Pancreas (tissue), 10 donors: ENCODE measurements at places on chromosomes 5 and 9. TPM values are rescaled to one million over a fixed set of nuclear protein-coding genes. Genes with fewer than 3 reads are reported as not detected.

- DNase-seq, result no peak
Measured at GRCh38 chr5:122492675-122493074, 180.6 kb downstream of the SNCAIP start.

GRCh38 chr9:19223724-19224123 is 6.8 kb upstream of the DENND4C start:
- no peak for DNase-seq

GRCh38 chr9:38048316-38048969 is 20.6 kb downstream of the SHB start:
- DNase-seq, result no peak

GRCh38 chr5:65262649-65263059 is 219.1 kb downstream of the ADAMTS6 start:
- no peak for DNase-seq

PCDHGB7 gene
- 3.8 TPM for total RNA-seq

GRCh38 chr5:14806456-14806855 is 65.1 kb downstream of the ANKH start:
- no peak for DNase-seq

PDZD2 gene
- total RNA-seq, result 3.3 TPM

RLN2 gene
- total RNA-seq, result not detected

CDX1 gene
- 0.16 TPM for total RNA-seq

GRCh38 chr5:167565189-167565954 is 726.1 kb upstream of the WWC1 start:
- DNase-seq, result no peak

GRCh38 chr5:33073881-33074327 is 362.8 kb downstream of the NPR3 start:
- no peak for DNase-seq

DNA sequence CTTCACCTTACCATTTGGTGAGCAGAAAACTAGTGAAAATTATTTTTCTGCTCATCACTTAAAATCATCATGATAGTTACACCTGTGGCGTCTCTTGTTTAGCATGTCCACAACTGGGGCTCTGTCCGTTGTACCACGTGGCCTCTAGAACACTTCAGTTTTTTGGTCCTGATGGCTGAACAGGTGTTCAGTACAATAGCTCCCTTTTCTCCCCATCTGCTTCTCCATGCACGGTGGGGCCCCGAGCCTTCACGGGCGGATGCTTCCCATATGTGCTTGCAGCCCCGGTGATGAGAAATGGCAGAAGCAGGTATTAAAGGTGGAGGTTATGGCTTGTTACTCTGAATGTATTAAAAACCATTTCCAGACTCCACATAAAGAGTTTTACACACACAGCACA is 304.1 kb downstream of the CWC27 start:
- DNase-seq, result no peak

PHYHD1 gene
- 46.2 TPM for total RNA-seq

DNA sequence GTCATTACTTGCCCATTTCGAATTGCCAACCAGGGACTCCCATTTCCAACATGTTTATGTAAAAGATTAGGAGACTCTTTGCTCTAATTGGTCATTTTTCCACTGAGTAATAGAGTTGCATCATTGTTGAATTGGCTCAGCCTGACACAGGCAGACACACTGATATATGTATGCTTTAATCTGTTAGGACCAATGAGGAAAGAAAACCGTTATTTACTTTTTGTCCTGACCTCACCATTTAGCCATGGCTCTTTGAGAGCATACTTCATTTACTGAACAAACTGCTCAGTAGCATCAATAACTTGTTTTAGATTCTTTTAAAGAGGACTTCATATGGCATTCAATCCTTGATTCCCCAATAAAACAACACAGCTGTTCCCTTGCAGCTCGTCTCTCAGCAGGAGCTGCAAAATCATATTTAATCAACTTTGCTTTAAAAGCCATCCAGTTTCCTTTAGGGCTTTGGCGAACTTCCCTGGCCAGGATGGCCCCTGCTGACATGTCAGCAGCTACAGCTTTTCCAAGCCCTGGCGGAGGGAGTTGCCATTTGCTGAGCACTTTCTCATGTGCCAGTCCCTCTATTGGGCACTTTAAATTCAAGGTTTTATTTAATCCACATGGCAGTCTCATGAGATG is 251.5 kb upstream of the TNC start:
- no peak for DNase-seq

- DNase-seq, result no peak
Measured at GRCh38 chr9:126049088-126049487, 277.5 kb upstream of the MVB12B start.
